Nasal cavity respiratory epithelium epithelial cell of viscerocranial mucosa (primary cell): ENCODE measurements at places on chromosomes 12 and 14. TPM values are rescaled to one million over a fixed set of nuclear protein-coding genes. Genes with fewer than 3 reads are reported as not detected.

SERPINA3 gene
- 1.7 and 234 TPM in 2 replicates for total RNA-seq

KCNMB4 gene
- total RNA-seq = 0.68 and 1.9 TPM in 2 replicates

SPX gene
- 0.21 and 0.68 TPM in 2 replicates for total RNA-seq

AJUBA gene
- 155 and 317 TPM in 2 replicates for total RNA-seq

CFAP251 gene
- 18.1 and 28.0 TPM in 2 replicates for total RNA-seq

MVK gene
- total RNA-seq = 9.6 and 13.3 TPM in 2 replicates

GPD1 gene
- under 0.01 and 0.07 TPM in 2 replicates for total RNA-seq

RNFT2 gene
- total RNA-seq = 0.28 and 0.34 TPM in 2 replicates

CCDC197 gene
- not detected in 2 replicates for total RNA-seq

PIWIL1 gene
- total RNA-seq = not detected in 2 replicates

ITFG2 gene
- total RNA-seq = 10.6 and 18.9 TPM in 2 replicates

TXNDC16 gene
- 1.9 and 2.1 TPM in 2 replicates for total RNA-seq

ADGRD1 gene
- total RNA-seq = not detected in 2 replicates

METTL3 gene
- total RNA-seq = 34.9 and 49.2 TPM in 2 replicates

SLC25A47 gene
- total RNA-seq = 0.07 TPM in 1 of 2 replicates, not detected in the other

USP44 gene
- 0.21 and 0.34 TPM in 2 replicates for total RNA-seq

GPRC5D gene
- not detected in 2 replicates for total RNA-seq

GPRC5A gene
- 18.8 and 20.4 TPM in 2 replicates for total RNA-seq

SERPINA9 gene
- total RNA-seq = not detected in 2 replicates

CLEC1B gene
- total RNA-seq = not detected in 2 replicates

SIX4 gene
- total RNA-seq = 7.9 and 11.5 TPM in 2 replicates

NANOG gene
- total RNA-seq = under 0.01 TPM in 1 of 2 replicates, not detected in the other

KLRG1 gene
- total RNA-seq = under 0.01 and 0.21 TPM in 2 replicates

TAS2R43 gene
- total RNA-seq = 0.34 TPM in 1 of 2 replicates, not detected in the other

CCDC38 gene
- total RNA-seq = under 0.01 TPM in 1 of 2 replicates, not detected in the other

POTEG gene
- total RNA-seq = not detected in 2 replicates

NRL gene
- 1.1 and 1.7 TPM in 2 replicates for total RNA-seq

RASSF9 gene
- total RNA-seq = 1.7 and 5.5 TPM in 2 replicates

SCYL2 gene
- 56.2 and 58.8 TPM in 2 replicates for total RNA-seq

ETFBKMT gene
- total RNA-seq = 1.2 and 1.4 TPM in 2 replicates

FIGNL2 gene
- under 0.01 TPM in 1 of 2 replicates, not detected in the other for total RNA-seq

ZNF891 gene
- total RNA-seq = 0.34 and 1.6 TPM in 2 replicates

GUCY2C gene
- total RNA-seq = under 0.01 TPM in 1 of 2 replicates, not detected in the other

COPZ1 gene
- total RNA-seq = 97.4 and 135 TPM in 2 replicates

LMNTD1 gene
- total RNA-seq = 0.14 TPM in 1 of 2 replicates, not detected in the other

SLCO1B1 gene
- total RNA-seq = not detected in 2 replicates

BEGAIN gene
- 0.21 and 0.68 TPM in 2 replicates for total RNA-seq

DPPA3 gene
- total RNA-seq = not detected in 2 replicates

AGAP2 gene
- under 0.01 and 0.07 TPM in 2 replicates for total RNA-seq

DLGAP5 gene
- total RNA-seq = under 0.01 and 0.07 TPM in 2 replicates

ZC2HC1C gene
- 0.68 and 0.71 TPM in 2 replicates for total RNA-seq

PRH2 gene
- 0.34 TPM in 1 of 2 replicates, not detected in the other for total RNA-seq

MYO1A gene
- 0.14 and 0.34 TPM in 2 replicates for total RNA-seq

CDH24 gene
- total RNA-seq = 2.4 and 4.0 TPM in 2 replicates

CELA1 gene
- total RNA-seq = under 0.01 TPM in 1 of 2 replicates, not detected in the other

ADAMTS20 gene
- not detected in 2 replicates for total RNA-seq

ITGB7 gene
- total RNA-seq = 2.6 and 3.1 TPM in 2 replicates

C12orf42 gene
- not detected in 2 replicates for total RNA-seq

HRK gene
- total RNA-seq = under 0.01 TPM in 1 of 2 replicates, not detected in the other

OR6C2 gene
- not detected in 2 replicates for total RNA-seq

GZMH gene
- not detected in 2 replicates for total RNA-seq

KCNC2 gene
- not detected in 2 replicates for total RNA-seq

SP7 gene
- total RNA-seq = not detected in 2 replicates

OAS2 gene
- total RNA-seq = 3.1 and 11.1 TPM in 2 replicates

GRIP1 gene
- 10.6 and 22.1 TPM in 2 replicates for total RNA-seq
